Fibroblast of the aortic adventitia (primary cell): ENCODE measurements at places on chromosomes 5 and 9. TPM values are rescaled to one million over a fixed set of nuclear protein-coding genes. Genes with fewer than 3 reads are reported as not detected.

Gene UNC5A
- not detected in 2 replicates for total RNA-seq

Gene RABGAP1
- 38.7 and 50.3 TPM in 2 replicates for total RNA-seq

Gene POU5F2
- total RNA-seq, result 1.2 and 3.1 TPM in 2 replicates

DNA sequence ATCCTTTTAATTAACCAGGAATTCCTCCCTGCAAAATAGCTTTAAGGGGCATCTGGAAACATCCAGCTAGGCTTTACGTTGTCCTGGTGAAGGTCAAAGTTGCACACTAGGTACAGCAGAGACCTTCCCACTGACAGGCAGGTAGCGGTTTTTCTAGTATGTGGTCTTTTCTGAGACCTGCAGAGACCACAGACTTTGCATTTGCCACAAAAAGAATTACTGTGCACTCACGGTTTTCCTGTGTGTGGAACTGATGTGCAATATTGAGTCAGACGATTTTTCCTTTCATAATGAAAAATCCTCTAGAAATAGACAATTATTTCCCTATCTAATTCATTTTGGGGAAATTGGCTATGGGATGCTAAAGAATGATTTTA is 417.0 kb upstream of the ADAMTSL1 start:
- no peak for DNase-seq

DNA sequence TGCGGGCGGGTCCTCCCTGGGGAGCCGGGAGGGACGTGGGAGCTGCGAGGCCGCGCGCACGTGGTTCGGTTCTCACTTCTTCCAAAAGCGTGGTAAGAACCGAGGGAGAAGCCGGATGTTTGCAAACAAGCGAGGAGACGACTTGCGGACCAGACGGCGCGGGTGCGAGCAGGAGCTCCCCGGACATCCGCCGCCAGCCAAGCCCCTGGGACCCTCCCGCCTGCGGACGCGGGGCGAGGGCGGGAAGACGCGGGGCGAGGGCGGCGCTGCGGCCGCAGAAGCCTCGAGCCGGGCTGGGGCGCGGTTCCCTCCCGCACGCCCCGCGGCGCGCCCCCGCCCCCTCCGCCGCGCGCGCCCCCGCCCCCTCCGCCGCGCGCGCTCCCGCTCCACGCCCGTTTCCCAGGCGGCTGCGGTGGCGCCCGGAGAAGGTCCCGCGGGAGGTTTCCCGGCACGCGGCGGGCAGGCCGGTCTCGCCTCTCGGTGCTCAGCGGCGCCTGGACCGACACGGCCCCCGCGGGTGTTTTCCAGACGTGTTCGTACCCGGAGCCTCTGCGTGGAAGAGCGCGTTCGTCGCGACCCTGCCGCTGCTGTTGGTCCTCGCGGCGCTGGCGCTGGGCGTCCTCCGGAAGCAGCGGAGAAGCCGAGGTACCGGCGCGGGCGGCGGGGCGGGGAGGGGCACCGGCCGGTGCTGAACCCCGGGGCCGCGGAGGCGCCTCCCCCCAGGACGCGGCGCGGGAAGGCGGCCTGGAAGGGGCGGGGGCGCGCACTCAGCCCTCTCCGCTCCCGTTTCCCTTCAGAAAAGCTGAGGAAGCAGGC is 12.8 kb downstream of the BTNL9 start:
- DNase-seq, result no peak

DNA sequence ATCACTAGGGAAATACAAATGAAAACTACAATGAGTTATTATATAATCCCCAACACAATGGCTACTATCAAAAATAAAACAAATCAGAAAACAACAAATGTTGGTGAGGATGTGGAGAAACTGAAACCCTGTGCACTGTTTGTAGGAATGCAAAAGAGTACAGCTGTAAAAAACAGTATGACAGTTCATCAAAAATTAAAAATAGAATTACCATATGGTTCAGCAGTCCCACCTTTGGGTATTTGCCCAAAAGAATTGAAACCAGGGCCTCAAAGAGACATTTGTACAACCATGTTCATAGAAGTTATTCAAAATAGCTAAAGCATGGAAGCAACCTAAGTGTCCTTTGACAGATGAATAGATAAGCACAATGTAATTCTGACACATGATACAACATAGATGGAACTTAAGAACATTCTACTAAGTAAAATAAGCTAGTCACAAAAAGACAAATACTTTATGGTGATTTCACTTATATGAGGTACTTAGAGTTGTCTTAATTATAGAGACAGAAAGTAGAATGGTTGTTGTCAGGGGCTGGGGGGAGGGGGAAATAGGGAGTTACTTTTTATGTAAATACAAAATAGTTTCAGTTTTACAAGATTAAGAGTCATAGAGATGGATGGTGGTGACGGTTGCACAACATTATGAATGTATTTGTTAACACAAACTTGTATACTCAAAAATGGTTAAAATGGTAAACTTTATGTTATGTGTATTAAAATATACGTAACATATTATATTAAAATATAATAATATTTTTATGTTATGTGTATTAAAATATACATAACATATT is 102.8 kb downstream of the KCTD16 start:
- DNase-seq, result peak; percentile 23
